ENCODE measurements at places on chromosomes 12 and 14.

- DNase-seq: peak; percentile 66
These were observed 8.0 kb downstream of the PHB2 start for GRCh38 chr12:6962285-6963015.

DNA sequence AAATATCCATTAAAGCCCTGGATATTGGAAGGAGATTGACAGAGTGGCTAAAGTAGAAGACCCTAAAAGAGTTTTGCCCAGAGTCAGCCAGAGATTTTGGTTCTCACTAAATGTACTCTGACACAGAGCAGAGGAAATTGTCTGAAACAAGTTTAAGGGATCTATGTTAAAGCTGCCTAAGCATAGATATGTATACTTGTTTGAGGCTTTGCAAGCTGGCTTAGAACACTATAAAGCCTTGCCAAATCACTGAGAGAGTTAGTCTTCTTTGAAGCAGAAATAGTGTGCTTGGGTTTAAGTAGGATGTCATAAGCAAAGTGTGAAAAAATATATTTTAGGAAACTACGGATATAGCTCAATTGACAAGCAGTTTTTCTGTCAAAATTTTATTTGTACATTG is 653.5 kb downstream of the FSCB start:
- DNase-seq: no peak

GRCh38 chr14:69574263-69574953 is at the start of gene CCDC177:
CCDC177 (minus strand) TSS chr14:69574871; CDS start chr14:69573622, 1,249 bp downstream.
- no peak for DNase-seq

- DNase-seq: no peak
These were observed 20.1 kb downstream of the AHSA1 start for GRCh38 chr14:77478029-77478428.

DNA sequence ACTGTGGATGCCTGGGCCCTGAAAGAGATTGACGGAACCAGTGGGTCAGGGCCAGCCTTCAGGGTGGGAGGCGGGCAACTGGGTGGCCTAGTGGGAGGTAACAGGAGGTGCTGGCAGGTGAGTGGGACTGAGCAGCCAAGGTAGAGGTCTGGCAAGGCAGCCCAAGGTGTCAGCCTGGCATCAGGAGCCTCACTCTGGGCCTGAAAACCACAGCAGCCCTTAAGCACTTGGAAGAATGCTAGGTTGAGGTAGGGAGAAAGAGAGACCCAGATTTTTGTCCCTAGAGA is 315.8 kb upstream of the PRICKLE1 start:
- DNase-seq: no peak

- DNase-seq: no peak
These were observed 200.4 kb downstream of the PTPRO start for GRCh38 chr12:15522574-15523187.

DNA sequence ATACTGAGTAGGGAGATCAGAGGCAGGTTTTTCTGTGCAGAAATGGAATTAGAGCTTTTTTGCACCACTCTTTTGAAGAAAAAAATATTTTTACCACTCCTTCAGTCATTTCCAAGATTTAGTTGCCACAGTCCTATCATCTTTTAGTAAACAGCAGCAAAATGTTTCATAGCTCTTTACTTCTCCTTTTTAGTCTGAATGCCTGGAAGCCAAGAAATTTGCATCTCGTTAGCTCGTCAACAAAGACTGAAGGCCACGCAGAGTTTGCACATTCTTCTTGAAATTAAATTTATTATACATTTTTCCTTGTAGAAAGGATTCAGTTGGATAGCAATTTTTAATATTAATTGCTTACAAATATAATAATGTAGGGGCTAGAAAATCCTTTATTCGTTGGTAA is 544.5 kb upstream of the ATP2B1 start:
- no peak for DNase-seq

GRCh38 chr12:94762943-94763342 is 112.6 kb upstream of the TMCC3 start:
- no peak for DNase-seq

- no peak for DNase-seq
These were observed 9.2 kb upstream of the CCDC197 start for GRCh38 chr14:93987815-93988476.

GRCh38 chr14:77375164-77375950 is 1.5 kb downstream of the TMED8 start:
- DNase-seq: no peak

- no peak for DNase-seq
These were observed 362.5 kb downstream of the SYT1 start for GRCh38 chr12:79227091-79227490.

DNA sequence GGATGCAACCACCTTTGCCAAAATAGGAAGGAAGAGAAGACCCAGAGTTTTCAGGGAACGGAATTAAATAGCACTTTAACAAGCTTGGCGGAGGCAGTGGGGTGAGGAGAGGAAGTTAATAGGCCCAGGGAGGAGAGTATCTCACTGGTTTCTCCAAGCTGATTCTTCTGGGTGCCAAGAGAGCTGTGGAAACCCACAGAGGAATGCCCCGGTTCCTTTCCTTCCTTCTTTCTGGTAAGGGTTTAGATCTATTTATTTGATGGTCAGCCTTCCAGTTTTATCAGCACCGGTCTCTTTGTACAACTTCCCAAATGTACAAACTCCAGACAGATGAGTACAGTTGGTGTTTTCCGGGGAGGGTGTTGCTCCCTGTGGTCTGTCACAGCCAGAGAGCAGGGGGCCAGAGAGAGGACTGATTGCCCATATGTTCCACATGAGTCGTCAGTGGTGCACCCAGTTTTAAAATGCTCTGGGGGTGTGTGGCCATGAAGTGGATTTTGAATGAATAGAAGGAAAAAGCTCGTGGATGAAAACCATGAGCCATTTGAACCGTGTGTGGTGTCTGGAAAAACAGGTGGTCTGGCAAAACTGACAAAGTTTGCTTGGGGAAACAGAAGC is 26.6 kb downstream of the PRKCH start:
- no peak for DNase-seq

Data from tibial artery (tissue), 4 donors.